ENCODE measurements at places on chromosomes 11 and 22.

GRCh38 chr11:65653229-65654225 lies 9.2 kb downstream of the RELA start:
- DNase-seq: no peak

DNA sequence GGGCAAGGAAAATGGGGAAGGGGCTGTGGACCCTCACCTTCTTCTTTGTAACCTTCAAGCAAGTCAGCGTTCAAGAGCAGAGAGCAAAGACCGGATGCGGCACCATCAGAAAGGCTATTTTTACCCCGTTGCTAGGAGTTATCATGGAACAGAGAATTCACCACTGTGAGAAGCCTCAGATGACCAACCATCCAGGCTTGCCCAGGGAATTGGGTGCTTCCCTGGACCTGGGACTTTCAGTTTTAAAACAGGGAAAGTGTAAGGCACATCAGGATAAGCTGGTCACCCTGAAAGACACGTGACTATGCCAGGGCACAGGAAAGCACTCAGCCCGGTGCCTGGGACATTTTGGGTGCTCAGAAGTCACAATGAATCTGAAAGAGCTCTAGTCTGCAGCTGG lies 10.4 kb downstream of the GALNT18 start:
- no peak for DNase-seq

DNA sequence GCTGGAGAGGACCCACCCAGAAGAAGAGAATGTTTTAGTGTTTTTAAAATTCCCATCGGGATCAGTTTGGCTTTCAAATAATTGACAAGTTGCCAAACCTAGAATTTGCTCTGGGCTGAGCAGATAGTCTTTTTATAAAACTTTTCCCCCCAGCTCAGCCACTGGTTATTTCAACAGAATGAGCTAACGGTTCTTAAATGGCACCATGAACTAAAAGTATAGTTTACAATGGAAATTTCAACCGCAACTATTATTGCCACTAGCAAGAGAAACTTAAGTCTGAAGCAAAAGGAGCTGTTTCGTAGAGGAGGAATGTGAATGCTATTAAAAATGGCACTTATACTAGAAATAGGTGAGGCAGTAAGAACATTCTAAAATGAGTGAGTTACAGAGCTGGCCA lies 3.4 kb downstream of the DKK3 start:
- no peak for DNase-seq

GRCh38 chr11:15641271-15642045 lies 526.7 kb downstream of the INSC start:
- no peak for DNase-seq

DNA sequence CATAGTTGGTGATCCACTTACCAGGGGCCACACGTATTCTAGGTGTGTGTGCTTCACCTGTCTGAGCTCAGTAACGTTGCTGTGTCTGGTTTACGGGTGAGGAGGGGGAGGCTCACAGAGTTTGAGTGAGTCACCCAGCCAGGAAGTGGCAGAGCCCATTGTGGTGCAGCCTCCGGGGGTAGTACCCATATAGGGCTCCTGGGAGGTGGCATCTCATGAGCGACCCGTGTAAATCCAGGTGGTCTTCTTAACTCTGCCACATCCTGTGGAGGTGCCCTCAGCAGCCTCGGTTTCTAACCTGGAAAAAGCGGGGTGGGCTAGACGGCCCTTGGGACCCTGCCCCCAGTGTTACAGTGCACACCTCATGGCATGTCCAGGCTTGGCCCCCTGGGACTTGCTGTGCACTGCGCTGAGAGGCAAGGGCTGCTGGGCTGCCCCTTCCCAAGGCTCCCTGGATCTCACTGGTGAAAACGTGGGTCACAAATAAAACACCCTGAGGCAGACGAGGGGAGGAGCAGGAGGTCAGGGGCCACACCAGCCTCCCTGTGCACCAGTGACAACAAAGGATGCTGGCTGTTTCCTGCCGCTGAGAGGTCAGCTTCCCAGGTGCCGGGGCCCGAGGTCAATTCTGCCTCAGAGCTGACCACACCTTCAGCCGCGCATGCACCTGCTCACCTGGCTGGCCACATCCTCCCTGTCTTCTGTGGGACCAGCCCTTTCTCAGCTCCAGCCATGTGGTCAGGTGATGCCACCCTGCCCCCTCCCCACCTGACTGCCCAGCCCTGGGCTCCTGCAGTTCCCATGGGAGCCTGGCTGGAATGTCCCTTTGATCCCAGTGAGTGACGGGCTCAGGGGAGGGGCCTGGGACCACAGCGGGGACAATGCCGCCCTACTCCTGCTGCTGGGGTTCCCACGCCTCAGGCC lies 305.1 kb downstream of the CTTN start:
- DNase-seq: no peak

DNA sequence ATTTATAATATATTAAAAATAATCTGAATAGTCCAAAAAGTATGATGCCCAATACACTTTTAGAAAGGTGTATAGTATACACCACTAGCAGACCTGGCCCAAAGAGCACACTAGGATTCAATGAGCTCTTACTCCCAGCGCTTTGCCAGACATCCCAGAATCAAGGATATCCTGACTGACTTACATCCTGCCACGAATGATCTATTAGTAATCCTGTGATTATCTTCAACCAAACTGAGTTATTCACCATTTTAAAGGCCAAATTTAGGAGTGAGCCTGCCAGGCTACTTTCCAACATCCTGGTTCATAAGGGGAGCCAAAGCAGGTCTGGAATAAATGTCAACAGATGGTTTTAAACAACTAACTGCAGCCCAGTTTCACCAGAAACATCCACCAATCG lies 60.8 kb upstream of the FAM181B start:
- no peak for DNase-seq

- DNase-seq: no peak
Measured at GRCh38 chr11:103358251-103358650, 249.0 kb downstream of the DYNC2H1 start.

- no peak for DNase-seq
Measured at GRCh38 chr22:40685406-40685805, 6.1 kb downstream of the MCHR1 start.

GRCh38 chr22:19921544-19922081 lies 20.0 kb upstream of the COMT start:
- no peak for DNase-seq

GRCh38 chr22:25566186-25566897 lies 1.9 kb downstream of the GRK3 start:
- no peak for DNase-seq

- DNase-seq: no peak
Measured at GRCh38 chr11:66614073-66614472, 2.4 kb upstream of the RBM14 start.

- no peak for DNase-seq
Measured at GRCh38 chr11:44071157-44071556, 5.1 kb downstream of the ACCS start.

DNA sequence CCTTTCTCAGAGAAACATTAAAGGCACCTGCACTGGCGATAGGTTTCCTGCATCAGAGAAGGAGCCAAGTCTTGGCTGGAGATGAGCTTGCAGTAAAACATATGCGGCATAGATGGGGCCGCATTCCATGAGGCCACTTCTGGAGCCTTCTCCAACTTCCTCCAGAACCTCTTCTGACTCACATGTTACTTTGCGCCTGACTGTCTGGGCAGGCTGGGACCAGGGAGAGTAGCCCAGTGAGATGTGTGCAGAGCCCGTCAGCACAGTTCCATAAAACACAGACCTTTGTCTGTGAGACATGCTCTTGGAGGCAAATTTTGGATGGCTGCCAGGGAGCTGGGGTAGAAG lies 55.4 kb upstream of the BID start:
- DNase-seq: no peak

DNA sequence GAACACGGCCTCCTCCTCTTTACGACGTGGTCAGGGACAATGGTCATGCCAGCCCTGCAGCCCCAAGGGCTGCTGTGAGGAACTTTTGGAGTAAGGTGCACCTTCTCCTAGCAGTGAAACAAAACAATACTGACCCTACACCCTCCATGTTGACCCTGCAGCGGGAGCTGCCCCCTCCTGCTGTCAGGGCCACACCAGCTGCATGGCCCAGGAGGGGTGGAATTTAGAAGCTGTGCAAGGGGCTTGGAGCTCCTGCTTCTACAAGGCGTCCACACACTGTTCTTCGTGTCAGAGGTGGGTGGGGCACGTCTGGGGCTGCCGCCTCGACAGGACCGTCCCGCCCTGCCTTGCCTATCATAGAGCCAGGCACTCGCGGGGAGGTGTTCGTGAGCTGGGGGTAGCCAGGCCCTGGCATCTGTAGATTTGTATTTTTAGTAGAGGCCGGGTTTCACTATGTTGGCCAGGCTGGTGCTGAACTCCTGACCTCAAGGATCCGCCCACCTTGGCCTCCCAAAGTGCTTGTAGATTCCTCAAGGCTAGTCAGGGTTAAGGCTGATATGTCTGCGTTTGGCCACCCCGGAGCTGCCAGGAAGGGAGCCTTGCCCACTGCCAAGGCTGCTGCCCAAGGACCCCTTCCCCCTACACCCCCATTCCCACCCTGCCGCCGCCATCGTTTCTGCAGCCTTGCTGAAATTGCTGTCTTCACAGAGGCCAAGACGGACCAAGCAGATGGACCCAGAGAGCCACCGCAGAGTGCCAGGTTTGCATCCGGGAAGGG lies 15.9 kb downstream of the INCENP start:
- no peak for DNase-seq

DNA sequence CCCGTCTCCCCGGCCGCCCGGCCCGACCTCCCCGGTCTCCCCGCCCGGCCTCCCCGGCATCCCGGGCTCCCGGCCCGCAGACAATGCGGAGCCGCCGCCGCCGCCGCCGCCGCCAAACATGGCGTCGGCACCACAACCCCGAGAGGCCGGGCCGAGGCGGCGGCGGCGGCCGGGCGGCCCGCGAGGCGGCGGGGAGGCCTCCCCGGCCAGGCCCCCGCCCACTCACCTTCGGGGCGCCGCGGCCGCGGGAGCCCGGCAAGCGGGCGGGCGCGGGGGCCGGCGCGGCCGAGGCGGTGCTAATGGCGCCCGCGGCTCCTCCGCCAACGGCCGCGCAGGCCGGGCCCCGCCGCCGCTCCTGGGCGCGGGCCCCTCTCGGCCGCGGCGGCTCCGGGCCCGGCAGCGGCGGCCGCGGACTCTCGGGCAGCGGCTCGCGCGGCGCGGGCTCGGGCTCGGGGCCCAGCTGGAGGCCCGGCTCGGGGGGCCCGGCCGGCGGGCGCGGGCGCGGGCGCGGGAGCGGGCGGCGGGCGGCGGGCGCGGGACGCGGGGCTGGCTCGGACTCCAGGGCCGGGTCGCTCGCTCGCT lies 311 bp downstream of the BRD1 start:
- DNase-seq: no peak

- DNase-seq: no peak
Measured at GRCh38 chr11:21614961-21615360, 577.9 kb upstream of the ANO5 start.

DNA sequence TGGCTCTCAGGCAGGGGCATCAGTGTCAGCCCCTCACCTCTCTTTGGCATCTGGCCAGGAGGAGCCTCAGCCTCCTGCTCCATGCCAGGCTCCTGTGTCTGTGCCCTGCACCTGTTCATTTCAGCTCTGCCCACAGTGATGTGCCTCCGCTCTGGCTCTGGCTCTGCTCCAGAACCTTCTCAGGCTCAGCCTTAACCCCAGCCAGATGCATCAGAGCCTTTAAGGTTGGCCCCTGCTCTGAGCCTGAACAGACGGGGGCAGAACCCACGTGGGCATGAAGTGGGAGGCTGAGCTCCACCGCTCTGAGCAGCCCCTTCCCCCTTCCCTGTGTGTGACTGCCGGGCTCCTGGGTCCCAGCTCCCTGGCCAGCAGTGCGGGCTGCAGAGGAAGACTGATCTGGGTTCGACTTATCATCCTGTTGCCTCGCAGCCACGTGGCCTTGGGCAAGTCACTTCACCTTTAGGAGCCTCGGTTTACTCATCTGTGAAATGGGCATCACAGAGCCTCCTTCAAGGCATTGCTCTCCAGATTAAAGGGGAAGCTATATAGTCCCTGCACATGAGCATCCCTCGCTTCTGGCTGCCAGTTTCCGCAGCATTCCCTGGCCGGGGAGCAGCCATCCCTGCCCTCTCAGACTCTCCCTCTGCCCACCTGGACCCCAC lies 44.7 kb upstream of the RTL6 start:
- no peak for DNase-seq

DNA sequence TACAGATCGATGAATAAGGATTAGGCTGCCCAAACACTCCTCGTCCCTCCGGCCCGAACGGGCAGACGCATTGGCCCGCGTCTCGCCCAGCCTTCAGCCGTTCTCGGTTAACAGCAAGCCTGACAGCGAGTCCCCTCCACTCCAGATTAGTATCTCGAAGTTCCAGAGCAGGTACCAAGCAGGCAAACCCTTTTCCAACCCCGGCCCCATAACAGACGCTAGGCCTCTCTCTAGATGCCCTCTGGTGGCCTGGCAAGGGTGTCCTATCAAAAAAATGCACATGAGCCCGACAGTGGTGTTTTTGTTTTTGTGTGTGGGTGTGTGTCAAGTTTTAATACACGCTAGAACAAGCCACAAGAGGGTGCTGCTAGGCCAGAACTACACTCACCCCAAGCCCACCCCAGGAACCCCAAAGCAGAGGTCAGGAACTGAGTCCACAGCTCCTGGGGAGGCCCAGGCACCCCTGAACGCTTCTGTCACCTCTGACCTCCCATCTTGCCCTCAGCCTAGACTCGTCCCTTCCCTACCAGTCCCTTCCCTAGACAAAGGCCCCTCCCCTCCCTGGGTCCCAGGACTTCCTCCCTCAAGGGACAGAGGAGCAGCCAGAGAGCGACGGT lies 658 bp upstream of the ARFGAP2 start:
- peak; percentile 45 for DNase-seq

DNA sequence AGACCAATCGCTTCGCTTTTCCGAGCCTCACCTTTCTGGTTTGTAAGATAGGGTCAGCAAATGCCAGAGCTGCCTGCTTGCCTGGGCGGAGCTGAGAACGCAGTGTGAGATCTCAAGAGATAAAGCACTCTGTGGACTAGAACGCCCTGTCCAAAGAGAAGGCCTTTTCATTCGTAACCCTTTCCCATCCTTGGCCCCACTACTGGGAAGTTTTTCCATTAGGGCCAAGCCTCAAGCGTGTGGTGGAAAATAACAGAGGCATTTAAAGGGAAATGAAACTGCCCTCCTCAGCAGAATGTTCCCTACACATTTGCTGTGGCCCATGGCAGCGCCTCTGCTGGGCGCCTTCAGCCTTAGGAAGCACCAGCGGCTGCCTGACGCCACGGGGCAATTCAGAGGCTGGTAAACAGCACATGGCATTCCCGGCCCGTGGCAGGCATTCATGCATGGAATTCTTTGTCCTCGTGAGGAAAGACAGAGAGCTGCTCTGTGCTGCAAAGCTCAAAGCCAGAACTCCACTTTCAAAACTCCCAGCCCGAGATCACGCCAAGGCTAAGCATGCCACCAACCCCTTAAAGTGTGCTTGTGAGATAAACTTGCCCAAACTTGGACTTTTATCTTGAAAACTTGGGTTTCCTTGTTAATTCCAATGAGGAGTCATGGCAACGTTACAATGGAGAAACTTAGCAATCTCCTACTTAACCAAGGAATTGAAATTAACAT lies 38.1 kb downstream of the AHNAK start:
- DNase-seq: no peak

Measured in AG04450 (cell line).